Activated gamma-delta T cell treated with anti-CD3 and anti-CD28 coated beads, Interleukin-2, amount 50 U/mL, for 16 hours (primary cell): ENCODE measurements at places on chromosomes 4 and X.

GRCh38 chrX:70324326-70324725, 34.4 kb downstream of the KIF4A start:
- DNase-seq: no peak

- DNase-seq: no peak
Observed at GRCh38 chr4:150518559-150518958, 63.4 kb upstream of the MAB21L2 start.

DNA sequence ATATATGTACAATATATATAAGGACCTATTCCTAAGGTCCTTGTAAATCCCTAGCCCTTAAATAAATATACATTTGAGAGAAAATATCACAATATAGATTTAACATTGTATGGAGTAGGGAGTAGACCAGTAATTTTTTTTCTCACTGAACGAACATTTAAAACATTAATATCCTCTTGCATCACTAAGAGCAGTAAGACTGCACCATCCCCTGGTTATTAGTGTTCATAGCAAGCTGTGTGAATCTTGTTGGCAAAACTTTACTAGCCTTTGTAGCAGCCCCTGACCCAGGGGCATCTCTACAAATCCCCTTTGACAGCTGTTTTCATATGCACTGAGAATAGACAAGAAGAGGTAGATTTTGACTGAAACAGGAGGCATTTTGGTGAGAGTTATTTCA, 146.5 kb downstream of the IL1RAPL2 start:
- no peak for DNase-seq

- DNase-seq: no peak
Observed at GRCh38 chr4:121784975-121785374, 16.1 kb upstream of the EXOSC9 start.

GRCh38 chrX:152942077-152942442, 44.2 kb downstream of the ZNF185 start:
- no peak for DNase-seq

- DNase-seq: no peak
Observed at GRCh38 chr4:72496119-72496518, 72.9 kb downstream of the ADAMTS3 start.

DNA sequence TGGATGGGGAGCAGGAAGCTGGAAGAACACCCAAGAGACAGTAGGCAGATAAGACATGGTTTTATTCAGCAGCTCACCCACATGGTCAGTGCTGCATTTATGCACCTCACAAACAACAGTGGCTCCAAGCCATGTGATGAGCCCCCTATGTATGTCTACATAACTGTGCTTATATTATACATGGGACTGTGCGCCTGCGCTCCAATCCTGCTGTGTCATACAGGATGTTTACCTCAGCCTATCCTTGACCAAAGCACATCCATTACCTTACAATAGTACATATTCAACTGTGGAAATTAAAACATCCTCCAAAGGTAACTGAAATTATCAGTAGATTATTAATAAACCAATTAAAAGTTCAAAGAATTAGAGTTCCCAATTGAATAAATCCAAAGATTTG, 44.1 kb upstream of the SGMS2 start:
- no peak for DNase-seq

- no peak for DNase-seq
Observed at GRCh38 chrX:10173331-10173900, 16.6 kb downstream of the CLCN4 start.

- DNase-seq: no peak
Observed at GRCh38 chr4:40576651-40577480, 52.8 kb downstream of the RBM47 start.

DNA sequence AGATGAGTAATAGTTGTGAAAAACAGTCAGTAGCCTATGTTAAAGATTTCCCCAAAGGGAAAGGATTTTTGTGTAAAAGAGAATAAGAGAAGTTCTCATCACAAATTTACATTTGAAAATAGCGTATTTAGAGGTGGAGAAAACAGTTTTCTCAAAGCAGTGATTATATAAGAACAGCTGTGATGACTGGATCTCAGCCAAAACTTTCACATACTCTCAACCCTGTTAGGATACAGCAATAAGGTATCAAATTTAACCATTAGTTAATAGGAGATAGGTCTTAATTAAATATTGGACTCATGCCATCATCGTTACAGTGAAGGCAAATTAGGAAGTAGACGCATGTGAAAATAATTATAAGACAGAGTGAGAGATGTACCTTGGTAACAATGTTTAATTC, 622.7 kb downstream of the PCDH18 start:
- DNase-seq: no peak

- DNase-seq: no peak
Observed at GRCh38 chr4:3402491-3403347, 39.0 kb upstream of the HGFAC start.

DNA sequence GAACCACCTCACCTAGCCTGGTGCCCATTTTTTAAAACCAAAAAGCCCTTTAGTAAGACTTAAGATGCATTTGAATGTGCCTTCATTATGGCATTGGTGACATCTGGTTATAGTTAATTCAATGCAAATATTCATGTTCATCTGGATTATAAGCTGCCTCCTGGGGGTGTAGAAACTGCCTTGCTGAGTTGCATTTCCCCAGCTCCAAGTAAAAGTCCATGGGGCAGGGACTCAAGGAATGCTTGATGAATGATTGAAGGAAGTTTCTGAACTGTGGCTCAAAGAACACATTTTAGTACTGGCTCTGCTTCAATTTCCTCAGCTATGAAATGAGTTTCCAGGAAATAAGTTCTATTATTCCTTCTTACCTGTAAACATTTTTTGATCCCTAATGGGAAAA, 18.5 kb upstream of the RBM47 start:
- no peak for DNase-seq

GRCh38 chrX:14832151-14832550, 40.7 kb downstream of the FANCB start:
- no peak for DNase-seq

- no peak for DNase-seq
Observed at GRCh38 chr4:2332201-2332975, 70.5 kb upstream of the MXD4 start.

- no peak for DNase-seq
Observed at GRCh38 chr4:63492515-63492914, 916.7 kb downstream of the TECRL start.

- no peak for DNase-seq
Observed at GRCh38 chr4:40202474-40202873, 5.6 kb downstream of the RHOH start.

- no peak for DNase-seq
Observed at GRCh38 chr4:113052379-113052951, 3.0 kb downstream of the ANK2 start.

DNA sequence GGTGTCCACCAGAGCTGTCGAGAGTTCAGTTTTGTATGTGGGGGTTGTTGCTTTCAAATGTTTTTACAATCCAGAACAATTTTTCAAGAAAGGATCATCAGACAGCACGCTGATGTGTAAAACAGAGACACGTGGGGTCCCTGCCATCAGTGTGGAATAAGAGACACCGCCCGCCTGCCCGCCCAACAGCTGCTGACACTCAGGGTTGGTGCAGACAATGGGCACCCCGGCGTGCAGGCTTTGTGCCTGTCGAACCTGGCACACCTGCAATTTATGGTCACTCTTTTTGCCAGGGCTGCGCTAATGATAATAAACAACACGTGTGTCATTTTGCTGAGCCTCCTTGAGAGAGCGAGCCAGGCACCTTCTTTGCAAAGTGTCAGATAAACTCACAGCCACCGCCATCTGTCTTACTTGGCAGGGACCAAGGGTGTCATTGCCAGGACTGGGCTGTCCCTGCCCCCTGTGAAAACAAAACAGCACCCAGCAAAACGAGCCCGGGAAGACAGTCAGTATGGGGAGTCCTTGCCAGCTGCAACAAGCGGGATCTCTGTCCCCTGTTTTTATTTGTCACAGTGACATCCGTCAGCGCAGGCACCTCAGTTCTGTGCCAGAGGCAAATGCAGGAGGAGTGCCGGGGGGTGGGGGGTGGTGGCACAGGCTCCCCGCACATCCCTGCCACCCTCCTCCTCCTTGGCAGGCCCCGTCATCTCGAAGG, 69.1 kb downstream of the PSAPL1 start:
- DNase-seq: no peak

DNA sequence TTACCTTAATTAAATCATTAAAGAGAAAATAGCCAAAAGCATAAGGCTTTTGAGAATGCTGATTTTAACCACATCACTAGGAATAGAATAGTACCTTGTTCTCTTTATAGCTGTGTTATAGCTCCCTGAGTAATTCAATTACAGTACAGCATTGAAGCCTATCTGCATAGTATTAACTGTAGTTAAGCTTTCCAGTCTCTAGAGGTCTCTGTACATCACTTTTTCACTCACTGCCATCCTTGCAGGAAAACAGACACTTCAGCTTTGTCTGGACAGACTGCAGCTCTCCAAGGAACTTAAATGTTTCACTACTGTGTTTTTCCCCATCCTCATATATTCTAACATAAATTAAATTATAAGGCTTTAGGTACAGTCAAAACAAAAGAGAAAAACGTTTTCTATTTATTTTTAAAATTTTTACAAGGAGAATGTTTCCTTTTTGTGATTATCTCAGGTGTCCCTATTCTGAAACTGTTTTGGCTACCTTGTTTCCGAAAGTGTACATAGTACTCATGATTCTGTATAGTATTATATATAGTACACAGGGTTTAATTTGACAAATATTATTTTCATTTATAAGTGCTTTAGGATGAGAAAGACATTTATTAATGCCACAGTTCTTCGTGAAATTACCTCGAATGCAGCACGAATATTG, 407.9 kb downstream of the PCDH18 start:
- DNase-seq: no peak

- DNase-seq: no peak
Observed at GRCh38 chrX:78643096-78643495, 16.0 kb downstream of the RTL3 start.

GRCh38 chr4:140641789-140642439, 73.2 kb upstream of the UCP1 start:
- DNase-seq: no peak

GRCh38 chr4:115279330-115279729, 165.9 kb upstream of the NDST4 start:
- no peak for DNase-seq

GRCh38 chr4:41939016-41939626, 3.9 kb downstream of the TMEM33 start:
- no peak for DNase-seq

- no peak for DNase-seq
Observed at GRCh38 chrX:44085209-44085608, 112.0 kb upstream of the NDP start.

DNA sequence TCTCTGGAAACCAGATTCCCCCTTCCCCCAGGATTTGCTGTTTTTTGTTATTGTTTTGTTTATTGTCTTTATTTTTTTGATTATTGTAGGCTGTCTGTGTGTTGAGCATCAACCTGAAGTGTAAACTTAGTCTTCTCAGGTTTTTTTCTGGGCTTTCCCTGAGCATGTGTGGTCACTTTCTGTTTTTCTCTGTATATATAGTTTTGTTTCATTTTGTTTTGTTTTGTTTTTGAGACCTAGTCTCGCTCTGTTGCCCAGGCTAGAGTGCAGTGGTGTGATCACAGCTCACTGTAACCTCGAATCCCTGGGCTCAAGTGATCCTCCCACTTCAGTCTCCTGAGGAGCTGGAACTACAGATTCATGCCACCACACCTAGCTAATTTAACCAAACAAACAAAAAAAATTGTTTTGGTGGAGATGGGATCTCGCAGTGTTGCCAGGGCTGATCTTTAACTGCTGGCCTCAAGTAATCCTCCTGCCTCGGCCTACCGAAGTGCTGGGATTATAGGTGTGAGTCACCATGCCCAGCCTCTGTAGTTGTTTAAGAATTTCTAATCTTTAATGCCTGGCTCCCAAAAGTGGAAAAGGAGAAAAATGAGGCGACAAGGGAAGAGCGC, 9.1 kb downstream of the IL13RA1 start:
- no peak for DNase-seq

DNA sequence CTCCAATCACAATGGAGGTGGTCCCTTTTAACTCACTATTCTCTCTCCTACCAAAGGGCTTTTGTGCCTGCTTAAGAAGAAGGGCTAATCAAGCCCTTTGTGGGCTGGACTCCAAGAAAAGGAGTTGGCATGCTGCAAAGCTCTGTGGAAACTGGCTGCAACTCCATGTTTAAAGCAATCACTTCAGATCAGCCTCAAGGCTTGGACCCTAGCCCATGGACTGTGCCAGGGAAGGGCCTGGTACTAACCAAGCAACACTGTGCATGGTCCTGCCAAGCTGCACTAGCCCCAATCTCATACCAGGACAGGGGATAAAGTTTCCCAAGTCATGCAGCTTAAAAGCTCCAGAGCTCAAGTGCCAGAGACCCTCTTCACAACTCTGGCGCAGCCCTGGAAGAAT, 86.7 kb downstream of the ATP8A1 start:
- no peak for DNase-seq

DNA sequence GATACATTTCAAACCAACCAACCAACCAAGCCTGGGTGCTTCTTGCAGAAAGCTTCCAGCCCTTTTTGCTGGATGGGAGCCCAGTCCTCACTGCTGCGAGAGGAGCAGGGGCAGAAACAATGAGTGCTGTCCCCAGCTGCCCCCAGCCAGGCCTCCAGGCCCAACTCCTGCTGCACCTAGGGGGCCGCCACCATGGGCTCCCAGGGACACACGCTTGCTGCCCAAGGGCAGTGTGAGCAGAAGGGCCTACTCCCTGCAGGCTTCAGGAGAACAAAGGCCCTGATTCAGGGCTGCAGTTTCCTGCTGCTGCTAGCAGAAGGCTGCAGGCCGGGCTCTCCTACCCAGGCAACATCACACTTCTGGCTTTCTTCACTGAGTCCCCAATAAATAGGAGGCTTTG, 37.7 kb upstream of the ENPP6 start:
- no peak for DNase-seq

GRCh38 chrX:148649145-148649795, 148.9 kb downstream of the AFF2 start:
- DNase-seq: no peak

GRCh38 chr4:182880387-182881356, 36.5 kb downstream of the DCTD start:
- DNase-seq: no peak

GRCh38 chr4:102466298-102466697, 34.9 kb upstream of the NFKB1 start:
- DNase-seq: no peak

DNA sequence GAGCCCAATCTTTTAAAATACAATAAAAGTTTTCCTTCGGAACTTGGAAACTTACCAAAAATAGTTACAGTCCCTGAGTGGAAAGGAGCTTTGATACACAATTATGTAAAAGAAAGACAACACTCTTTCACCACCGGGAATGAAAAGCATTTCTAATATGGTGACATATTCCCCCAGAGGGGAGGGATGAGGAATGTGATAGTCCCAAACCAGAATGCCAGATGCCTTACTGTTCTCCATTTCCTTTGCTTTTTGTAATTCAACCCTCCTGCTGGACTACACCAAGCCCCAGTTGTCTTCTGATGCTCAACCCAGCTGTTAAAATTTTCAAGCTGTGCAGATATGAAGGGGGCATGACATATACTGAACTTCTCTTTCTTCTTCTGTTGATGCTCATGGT, 4.1 kb downstream of the PRIMPOL start:
- no peak for DNase-seq

GRCh38 chr4:118014831-118015230, 19.5 kb upstream of the NDST3 start:
- DNase-seq: no peak

GRCh38 chr4:101701551-101701950, 89.0 kb upstream of the BANK1 start:
- no peak for DNase-seq

GRCh38 chr4:73213916-73214653, 44.5 kb downstream of the ANKRD17 start:
- DNase-seq: no peak
